WTC11 (cell line): ENCODE measurements at places on chromosomes 6 and 20.

DNA sequence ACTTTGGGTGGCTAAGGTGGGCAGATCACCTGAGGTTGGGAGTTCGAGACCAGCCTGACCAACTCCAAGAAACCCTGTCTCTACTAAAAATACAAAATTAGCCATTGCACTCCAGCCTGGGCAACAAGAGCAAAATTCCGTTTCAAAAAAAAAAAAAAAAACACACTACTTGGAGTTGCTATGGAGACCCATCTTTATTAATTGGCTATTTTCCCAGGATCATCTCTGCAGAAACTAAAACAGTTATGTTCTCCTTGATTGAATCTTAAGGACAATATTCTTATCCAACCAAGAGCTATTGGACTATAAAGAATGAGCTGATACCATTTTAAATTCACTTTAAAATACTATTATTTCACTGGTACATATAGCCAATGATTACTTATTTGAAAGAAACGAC, 14.7 kb downstream of the AKIRIN2 start:
- no peak for DNase-seq

GRCh38 chr20:61925555-61926252, 140.0 kb downstream of the TAF4 start:
- DNase-seq = no peak

DNA sequence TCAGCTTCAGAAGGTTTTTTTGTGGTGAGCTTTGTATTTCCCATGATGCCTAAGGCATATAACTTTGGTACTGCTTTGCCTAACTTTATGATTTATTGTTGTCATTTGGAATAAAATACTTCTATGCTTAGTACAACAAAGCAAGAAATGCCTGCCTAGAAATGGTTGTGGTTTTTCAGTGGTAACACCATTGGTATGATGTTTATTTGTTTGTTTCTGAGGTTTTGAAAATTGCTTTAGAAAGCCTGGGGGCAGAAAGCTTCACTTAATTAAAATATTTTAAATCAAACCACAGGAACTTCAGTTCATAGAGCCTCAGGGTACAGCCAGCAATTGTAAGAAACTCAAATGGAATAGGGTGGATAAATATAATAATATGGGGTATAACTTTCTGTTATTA, 351.2 kb upstream of the MAP3K7 start:
- no peak for DNase-seq

GRCh38 chr6:79250559-79250958, 16.1 kb upstream of the HMGN3 start:
- DNase-seq = no peak

- DNase-seq = no peak
Measured at GRCh38 chr6:34174846-34175399, 29.0 kb upstream of the GRM4 start.

DNA sequence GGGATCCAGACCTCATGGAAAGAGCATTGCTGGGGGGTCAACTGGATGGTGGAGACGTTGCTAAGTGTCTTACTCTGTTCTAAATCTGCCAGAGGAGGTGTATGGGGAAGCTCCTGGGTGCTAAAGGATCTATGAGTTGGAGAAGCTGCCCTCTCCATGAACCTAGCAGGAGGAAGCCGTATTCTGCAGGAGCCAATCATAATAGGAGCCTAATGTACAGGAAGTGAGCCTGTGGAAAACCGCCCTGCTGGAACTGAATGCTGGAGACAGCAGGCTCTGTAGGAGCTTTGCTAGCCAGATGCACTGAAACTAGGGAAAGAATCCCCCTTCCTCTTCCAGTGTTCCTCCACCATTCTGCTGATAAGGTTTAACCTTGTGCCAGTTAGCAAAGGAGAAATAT, 10.9 kb downstream of the CASP8AP2 start:
- no peak for DNase-seq

- no peak for DNase-seq
Measured at GRCh38 chr20:50859161-50859560, 64.3 kb downstream of the BCAS4 start.
